Posterior vena cava (tissue), 2 donors: ENCODE measurements at places on chromosomes 1 and 21. TPM values are rescaled to one million over a fixed set of nuclear protein-coding genes. Genes with fewer than 3 reads are reported as not detected.

- no peak for DNase-seq
Measured at GRCh38 chr1:26543462-26543861, 13.9 kb downstream of the RPS6KA1 start.

DNA sequence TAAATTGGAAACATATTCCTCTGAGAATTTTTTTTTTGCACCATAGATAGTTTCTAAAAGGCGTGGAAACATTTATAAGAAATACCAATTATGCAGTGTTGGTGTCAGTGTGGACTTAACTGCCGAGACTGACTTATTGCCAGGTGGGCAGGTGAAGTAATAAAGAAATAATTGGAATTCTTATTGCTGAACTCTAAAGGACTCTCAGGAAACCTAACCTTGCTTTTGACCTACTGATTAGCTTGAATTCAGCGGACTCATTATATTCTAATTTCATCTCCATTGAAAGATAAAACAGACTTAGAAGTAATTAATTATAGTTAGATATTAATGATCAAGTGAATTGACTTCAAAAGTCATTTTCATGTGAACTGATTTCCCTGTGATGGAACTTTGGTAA, 26.3 kb downstream of the KCNK1 start:
- no peak for DNase-seq

DNA sequence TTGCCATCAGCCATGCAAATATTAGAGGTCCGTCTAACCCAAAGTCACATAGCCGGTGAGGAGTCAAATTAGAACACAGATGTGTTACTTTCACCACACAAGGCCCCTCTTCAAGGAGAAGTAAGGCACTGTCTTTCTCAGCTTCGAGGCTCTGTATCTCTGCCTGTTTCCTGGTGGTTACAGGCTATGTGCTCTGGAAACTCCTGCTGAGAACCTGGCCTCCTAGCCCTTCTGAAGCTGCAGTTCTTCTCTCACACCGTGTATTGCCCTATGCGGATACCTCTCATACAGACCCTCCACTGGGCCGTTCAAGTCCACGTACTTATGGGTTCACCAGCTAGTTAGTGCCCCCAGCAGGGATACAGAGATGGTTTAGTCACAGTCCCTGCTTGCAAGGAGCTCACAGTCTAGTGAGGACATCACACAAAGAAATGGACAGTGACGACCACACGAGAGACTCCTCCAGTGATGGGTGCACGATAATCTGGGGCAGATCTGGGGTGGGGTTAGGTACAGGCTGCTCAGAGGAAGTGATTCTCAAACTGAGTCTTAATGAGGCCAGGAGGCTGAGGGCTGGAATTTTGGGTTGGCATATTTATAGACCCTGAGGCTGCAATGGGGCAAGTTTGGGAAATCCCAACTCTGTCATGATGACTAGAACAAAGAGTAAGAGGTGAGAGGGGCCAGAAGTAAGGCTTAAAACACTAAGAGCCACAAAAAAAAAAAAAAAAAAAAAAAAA, 22.8 kb upstream of the ELOA start:
- no peak for DNase-seq

DNA sequence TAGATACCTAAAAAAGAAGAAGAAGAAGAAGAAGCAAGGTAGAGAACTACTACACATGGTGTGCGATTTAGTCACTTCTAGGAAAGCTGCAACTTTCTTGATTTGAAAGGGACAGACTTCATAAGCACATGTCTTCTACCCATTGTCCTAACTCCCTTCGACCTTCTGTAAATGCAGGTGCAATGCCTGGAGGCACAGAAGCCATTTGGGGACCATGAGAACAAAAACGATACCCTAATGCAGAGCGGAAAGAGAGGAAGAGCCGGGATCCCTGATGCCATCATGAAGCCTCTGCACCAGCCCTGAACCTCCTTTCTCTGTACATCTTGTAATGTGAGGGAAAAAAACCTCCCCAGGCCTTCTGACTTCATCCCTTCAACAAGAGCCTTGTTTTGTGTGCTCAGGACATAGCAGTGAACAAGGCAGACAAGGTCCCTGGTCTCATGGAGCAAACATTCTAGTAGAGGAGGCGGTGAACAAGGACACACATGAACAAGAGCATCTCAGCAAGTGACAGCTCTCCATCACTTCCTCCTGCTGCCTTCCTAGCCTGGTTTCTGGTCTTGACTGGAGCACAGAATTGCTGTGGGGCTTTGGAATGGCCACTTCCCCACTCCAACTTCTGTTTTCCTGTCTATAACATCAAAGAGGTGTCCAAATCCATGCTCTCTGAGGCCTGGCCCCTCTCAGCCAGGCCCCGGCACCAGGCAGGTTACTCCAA, 5.5 kb upstream of the LAPTM5 start:
- no peak for DNase-seq

- no peak for DNase-seq
Measured at GRCh38 chr1:179816196-179816960, 61.2 kb downstream of the TOR1AIP2 start.

- no peak for DNase-seq
Measured at GRCh38 chr1:150282558-150282958, 204 bp downstream of the CIART start.

GRCh38 chr1:171233183-171233582, 15.1 kb upstream of the FMO1 start:
- no peak for DNase-seq

GRCh38 chr1:31755197-31755611, 8.9 kb downstream of the ADGRB2 start:
- no peak for DNase-seq

GRCh38 chr1:220448217-220448616, 79.7 kb upstream of the MARK1 start:
- DNase-seq, result no peak

DNA sequence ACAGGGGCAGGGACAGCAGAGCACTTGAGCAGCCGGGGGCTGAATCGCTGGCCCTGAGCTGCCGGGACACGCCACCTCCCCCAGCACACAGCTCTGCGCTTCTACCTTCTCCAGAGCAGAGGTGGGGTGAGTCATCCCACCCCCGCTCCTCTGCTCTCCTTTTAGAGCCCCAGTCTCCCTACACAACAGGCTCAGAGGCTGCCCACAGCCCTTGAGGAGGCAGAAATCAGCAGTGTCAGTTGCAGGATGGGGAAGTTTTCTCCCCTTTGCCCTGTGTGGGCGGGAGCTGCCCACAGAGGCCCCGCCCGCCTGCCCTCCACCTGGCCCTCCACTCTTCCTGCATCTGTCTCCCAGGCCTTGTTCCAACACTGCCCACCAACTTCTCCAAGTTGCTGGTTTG, 94.6 kb downstream of the STUM start:
- DNase-seq, result peak; percentile 76

The RHD gene
- not detected for total RNA-seq

The KRTAP12-1 gene
- total RNA-seq, result not detected

The AJAP1 gene
- total RNA-seq, result 0.32 TPM

The COL8A2 gene
- 35.9 TPM for total RNA-seq

The SLC45A3 gene
- total RNA-seq, result 5.3 TPM

The LCK gene
- 1.1 TPM for total RNA-seq
